Activated naive CD8-positive, alpha-beta T cell treated with anti-CD3 and anti-CD28 coated beads, Interleukin-2, amount 50 U/mL, for 24 hours (primary cell): ENCODE measurements at places on chromosomes 2 and 18.

DNA sequence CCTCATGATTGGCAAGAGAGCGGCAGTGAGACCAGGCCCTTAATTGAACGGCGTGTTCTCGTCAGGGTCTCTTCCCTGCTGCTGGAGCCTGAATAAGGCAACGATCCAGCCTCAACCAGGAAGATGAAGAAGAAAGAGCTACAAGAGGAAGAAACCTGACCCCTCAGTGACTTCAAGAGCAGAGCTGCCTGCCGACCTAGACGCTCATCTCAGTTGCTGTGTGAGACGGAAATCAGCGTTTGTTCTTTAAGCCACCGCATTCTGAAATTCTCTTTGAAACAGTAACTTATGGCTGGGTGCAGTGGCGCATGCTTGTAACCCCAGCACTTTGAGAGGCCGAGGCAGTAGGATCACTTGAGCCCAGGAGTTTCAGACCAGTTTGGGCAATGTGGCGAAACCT lies 29.6 kb upstream of the KCNG3 start:
- H3K27me3 ChIP-seq: no peaks in the 10 kb centered on the region
- H3K27ac ChIP-seq: no peak overlapping the region
- H3K36me3 ChIP-seq: no peaks in the 10 kb centered on the region
- no peak overlapping the region for H3K4me3 ChIP-seq
- no peak for DNase-seq
- H3K4me1 ChIP-seq: peaks cover 3% of the 10 kb centered on the region

- no peak overlapping the region for H3K27ac ChIP-seq
- no peaks in the 10 kb centered on the region for H3K4me1 ChIP-seq
- H3K4me3 ChIP-seq: no peak overlapping the region
- no peak for DNase-seq
- H3K36me3 ChIP-seq: no peaks in the 10 kb centered on the region
- H3K27me3 ChIP-seq: no peaks in the 10 kb centered on the region
Observed at GRCh38 chr18:27921904-27922751, 254.8 kb downstream of the CDH2 start.

GRCh38 chr18:43141208-43141607 lies 25.7 kb upstream of the RIT2 start:
- H3K4me3 ChIP-seq: no peak overlapping the region
- DNase-seq: no peak
- H3K36me3 ChIP-seq: no peaks in the 10 kb centered on the region
- H3K27me3 ChIP-seq: no peaks in the 10 kb centered on the region

- no peak within 1 kb of the TSS for H3K4me3 ChIP-seq
- DNase-seq: no peak
- H3K27ac ChIP-seq: no peak within 1 kb of the TSS
- peaks cover 19% of the 10 kb centered on the region for H3K4me1 ChIP-seq
Observed at GRCh38 chr18:904218-905090, at the start of gene ADCYAP1. Gene ADCYAP1 (plus strand): TSS chr18:904871. CDS start chr18:905387, 516 bp downstream.

- no peak for DNase-seq
- no peaks in the 10 kb centered on the region for H3K27me3 ChIP-seq
- no peaks in the 10 kb centered on the region for H3K36me3 ChIP-seq
- H3K4me1 ChIP-seq: no peaks in the 10 kb centered on the region
- H3K27ac ChIP-seq: no peak overlapping the region
Observed at GRCh38 chr18:7609617-7610016, 42.5 kb downstream of the PTPRM start.

GRCh38 chr2:138175066-138175465 lies 210.8 kb downstream of the HNMT start:
- H3K4me1 ChIP-seq: no peaks in the 10 kb centered on the region
- H3K36me3 ChIP-seq: no peaks in the 10 kb centered on the region
- no peak for DNase-seq
- no peak overlapping the region for H3K27ac ChIP-seq

DNA sequence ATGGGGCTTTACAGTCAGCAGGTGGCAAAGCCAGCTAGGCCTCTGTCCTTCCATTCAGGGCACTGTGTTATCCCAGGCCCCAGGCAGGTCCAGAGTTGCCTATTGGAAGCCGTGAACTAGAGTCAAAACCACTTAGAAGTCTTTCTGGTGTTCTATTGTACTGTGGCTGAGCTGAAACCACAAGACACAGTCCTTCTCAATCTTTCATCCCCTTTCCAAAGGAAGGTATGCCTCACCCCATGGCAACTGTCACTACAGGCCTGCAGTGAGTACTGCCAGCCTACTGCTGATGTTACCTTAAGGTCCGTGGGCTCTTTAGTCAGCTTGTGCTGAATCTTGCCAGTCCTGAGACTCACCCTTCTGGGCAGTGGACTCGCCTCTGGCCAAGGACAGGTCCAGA lies 181.6 kb downstream of the GULP1 start:
- no peaks in the 10 kb centered on the region for H3K27me3 ChIP-seq
- no peak overlapping the region for H3K4me3 ChIP-seq
- H3K36me3 ChIP-seq: no peaks in the 10 kb centered on the region
- H3K27ac ChIP-seq: no peak overlapping the region

GRCh38 chr18:34661464-34662087 lies 48.5 kb upstream of the DTNA start:
- H3K4me1 ChIP-seq: no peaks in the 10 kb centered on the region
- no peak for DNase-seq
- H3K27ac ChIP-seq: no peak overlapping the region
- H3K36me3 ChIP-seq: no peaks in the 10 kb centered on the region
- peaks cover 15% of the 10 kb centered on the region for H3K27me3 ChIP-seq

DNA sequence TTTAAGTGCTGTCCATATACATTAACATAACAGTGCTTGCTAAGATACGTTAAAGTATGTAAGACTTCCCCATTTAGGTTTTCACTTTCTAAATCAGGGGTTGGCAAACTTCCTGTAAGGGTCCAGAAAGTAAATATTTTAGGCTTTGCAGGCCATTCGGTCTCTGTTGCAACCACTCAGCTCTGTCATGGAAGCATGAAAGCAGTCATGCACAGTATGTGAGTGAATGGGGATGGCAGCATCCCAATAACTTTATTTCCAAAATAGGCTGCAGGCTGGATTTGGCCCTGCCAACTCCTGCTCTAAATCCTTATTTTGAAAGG lies 128.7 kb downstream of the PLA2R1 start:
- no peaks in the 10 kb centered on the region for H3K27me3 ChIP-seq
- no peak overlapping the region for H3K4me3 ChIP-seq
- DNase-seq: no peak

GRCh38 chr18:9994026-9994570 lies 80.3 kb downstream of the VAPA start:
- no peak for DNase-seq
- peaks cover 12% of the 10 kb centered on the region for H3K27me3 ChIP-seq
- no peak overlapping the region for H3K4me3 ChIP-seq
- H3K36me3 ChIP-seq: no peaks in the 10 kb centered on the region
- H3K4me1 ChIP-seq: no peaks in the 10 kb centered on the region
